ENCODE measurements at places on chromosomes 4 and X.

GRCh38 chr4:118767109-118767508 is 68.8 kb downstream of the SEC24D start:
- no peak for DNase-seq

GRCh38 chr4:83009529-83009928 is 1.1 kb downstream of the LIN54 start:
- no peak for DNase-seq

DNA sequence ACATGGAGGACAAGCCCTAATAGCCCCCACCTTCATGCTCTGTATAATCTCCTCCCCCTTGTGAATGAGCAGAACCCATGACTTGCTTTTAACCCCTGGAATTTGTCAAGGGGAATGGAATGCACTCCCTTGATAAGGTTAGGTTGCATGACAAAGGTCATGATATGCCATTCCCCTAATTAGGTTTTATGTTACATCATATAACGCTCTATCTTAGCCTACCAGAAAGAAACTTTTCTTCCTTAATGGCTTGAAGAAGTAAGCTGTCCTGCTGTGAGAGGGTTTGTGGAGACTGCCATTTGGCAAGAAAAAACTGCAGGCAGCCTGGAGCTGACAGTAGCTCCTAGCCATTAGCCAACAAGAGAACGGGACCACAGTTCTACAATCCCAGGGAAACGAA is 399.8 kb upstream of the MAD2L1 start:
- no peak for DNase-seq

DNA sequence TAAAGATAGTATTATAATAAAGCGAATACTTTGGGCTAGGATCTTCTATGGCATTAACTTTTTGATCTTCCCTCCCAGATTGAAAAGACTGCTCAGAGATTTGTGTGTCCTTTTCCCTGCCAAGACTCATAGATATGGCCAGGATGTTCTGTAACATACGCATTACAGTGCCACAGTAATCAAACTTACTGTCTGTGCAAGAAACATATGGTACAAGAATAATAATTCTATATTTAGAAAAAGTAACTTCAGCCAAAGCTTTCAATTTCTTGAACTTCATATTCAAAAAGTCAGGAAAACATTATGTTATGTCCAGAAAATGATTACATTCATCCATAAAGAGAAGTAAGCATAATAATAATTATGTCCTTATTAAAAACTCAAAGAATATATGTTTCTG is 100.9 kb upstream of the GUCY1A1 start:
- DNase-seq: no peak

DNA sequence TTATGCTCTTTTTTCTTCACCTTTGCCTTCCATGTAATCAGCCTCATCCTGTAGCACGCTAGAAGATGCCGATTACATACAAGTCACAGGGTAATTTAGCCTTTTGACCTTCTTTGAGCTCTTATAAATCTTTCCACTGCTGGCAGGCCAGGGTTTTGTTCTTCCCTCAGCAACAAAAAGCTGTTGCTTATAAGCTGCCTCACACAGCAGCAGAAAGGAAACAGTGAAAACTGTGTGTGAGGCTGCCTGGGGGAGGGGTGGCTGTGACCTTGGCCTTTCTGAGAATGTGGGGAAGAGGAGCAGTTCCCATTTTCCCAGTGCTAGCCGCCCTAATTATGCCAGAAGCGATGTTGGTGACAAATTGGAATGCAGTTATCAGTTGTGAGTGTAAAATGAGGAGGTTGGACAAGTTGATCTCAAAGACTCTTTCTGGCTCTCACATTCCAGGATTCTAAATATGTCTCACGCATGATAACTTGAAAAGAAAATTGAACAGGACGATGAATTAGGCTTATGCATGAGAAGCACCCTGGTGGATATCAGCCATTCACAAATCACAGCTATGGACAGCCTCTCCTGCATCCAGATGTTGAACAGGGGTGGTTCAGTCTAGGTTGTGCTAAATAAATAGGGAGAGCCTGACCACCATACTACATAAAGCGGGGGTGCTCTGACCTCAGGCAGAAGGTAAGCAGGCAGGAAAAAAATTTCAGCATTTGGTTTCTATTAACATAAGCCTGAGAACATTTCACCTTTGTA is 25.7 kb downstream of the SLITRK2 start:
- peak; percentile 37 for DNase-seq

DNA sequence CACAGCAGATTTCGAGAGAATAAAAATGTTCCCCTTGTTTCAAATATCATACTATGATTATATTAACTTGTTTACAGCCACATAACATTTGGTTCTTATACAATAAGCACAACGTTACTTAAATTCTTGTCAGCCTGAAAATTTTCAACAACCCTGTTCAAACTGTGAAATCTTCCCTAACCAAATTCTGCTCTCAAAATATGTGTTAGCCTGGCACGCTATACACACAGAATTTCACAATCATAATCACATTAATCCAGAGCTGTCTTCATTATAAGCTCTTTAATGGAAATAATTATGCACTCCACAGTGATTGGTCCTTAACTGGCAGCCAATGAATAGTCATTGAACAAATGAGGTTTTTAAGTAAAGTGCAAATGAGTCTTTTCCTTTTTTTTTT is 7.3 kb upstream of the PRSS12 start:
- DNase-seq: no peak

DNA sequence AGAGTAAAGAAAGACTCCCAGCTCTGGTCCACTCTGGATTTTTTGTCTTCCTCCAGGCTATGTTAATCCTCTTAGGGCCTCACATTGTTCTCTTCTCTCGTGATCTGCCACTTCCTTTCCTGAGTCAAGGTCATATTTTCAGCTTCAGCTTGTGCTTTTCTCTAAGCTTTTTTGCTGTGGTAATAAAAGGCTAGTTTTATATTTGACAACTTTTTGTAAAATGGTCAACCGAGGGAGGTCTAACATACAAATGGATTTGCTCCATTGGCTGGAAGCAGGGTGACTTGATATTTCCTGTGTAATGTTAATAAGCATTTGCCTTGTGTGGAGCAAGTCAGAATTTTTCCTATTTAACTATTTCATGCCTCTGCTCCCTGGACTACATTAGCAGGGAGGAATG is 239.7 kb downstream of the RAB28 start:
- no peak for DNase-seq

- peak; percentile 47 for DNase-seq
Observed at GRCh38 chrX:10620121-10620699, at the start of gene MID1. MID1 (minus strand) TSS chrX:10620585; CDS start chrX:10567547, 53,038 bp downstream.
